Activated CD4-positive, alpha-beta T cell treated with anti-CD3 and anti-CD28 coated beads, Interleukin-2, Interleukin-6, amounts not matched to agents 100 ng/mL and 50 ng/mL, durations not matched to agents 16 hours and 8 hours (primary cell): ENCODE measurements at places on chromosomes 5 and 9.

DNA sequence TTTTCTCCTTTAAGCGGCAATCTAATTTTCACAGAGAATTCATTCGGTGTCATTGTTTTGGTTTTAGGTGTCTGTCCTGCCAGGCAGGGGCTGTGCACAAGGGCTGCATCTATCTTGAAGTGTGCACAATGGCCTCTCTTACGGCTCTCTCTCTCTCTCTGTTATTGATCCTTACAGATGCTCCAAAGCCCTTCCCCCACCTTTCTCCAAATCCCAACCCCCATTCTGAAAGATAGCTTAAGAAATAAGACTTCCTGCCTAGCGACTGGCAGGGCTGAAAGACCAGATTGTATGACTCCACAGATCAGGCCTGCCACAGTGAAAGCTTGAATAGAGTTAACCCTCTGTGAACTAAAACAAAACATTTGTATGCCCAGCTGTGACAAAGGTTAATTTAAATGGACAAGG is 86.5 kb upstream of the NR5A1 start:
- no peak for DNase-seq

DNA sequence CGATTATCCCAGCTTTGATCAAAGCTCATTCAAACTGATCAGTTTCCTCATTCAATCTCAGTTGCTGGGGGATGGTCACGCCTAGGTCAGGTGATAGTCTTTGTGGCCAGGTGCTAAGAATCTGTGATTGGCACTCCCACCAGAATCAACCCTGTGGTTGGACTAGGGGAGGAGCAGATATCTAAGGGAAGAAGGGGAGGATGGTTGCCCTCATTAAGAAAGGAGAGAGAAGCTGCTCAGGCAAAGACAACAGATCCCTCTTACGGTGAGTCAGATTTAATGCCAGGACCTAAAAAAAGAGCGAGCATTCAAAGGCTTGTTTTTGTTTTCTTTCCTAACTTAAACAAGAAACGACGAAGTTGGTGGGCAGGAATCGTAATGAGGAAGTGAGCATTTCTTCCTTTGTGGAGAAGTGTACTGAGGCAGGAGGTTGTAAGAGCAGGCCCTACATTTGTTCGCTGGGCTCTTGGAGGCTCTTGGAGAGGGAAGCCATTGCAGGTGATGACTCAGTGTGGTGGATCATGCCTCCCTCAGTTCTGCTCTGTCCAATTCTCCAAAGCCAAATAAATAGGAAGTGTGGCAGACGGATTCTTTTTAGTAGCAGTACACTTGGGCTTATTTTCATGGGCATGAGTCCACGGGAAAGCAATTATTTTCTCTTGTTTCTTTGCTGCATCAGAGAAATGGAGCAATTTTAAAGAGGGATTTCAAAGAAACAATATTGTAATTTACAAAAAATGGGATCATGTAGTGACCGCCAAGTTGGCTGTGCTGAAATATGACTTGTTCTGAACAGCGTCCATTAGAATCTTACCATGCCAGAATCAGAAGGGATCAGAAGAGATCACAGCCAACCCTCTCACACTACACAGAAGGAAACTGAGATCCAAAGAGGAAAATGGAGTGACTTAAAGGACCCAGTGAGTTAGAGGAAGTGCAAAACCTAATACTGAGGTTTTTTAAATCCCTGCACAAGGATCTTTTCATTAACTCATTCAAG is 18.7 kb upstream of the TGFBR1 start:
- no peak for DNase-seq

- DNase-seq: peak; percentile 23
These were observed 9.1 kb upstream of the MVB12B start for GRCh38 chr9:126317513-126317912.

- no peak for DNase-seq
These were observed 10.9 kb downstream of the RAPGEF1 start for GRCh38 chr9:131728961-131729360.

DNA sequence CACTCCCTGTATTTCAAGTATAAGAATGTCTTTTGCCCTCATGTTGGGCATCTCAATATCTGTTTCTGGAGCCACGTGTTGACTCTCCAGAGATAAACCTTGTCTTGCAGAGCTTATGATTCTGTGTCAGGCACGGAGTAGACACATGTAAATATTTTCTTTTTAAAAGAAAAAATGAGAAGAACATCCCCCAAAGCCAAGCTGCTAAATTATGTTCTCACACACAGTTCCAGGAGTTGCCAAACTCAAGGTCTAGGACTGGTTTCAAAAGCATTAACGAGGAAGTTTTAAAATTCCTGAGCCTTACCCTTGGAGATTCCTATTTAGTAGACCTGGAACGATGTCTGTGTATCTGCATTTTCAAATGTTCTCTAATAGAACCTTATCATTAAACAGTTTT is 1228.3 kb upstream of the WWC1 start:
- DNase-seq: no peak

DNA sequence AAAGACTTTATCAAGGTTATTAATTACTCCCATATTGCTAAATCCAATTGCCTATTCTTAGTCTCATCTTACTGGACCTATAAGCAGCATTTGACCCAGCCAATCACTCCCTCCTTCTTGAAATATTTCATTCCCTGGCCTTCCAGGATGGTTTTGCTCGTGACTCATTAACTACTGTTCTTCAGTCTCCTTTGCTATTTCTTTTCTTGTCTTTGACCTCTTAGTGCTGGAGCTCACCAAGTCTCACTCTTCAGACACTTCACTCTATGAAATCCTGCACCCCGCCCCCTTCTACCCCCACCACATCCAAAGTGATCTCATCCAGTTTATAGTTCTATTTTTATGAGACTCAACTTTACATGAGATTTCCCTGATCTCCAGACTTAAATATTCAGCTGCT is 803.1 kb upstream of the WWC1 start:
- no peak for DNase-seq

- DNase-seq: no peak
These were observed 69.2 kb upstream of the PPP1R26 start for GRCh38 chr9:135410421-135410820.

DNA sequence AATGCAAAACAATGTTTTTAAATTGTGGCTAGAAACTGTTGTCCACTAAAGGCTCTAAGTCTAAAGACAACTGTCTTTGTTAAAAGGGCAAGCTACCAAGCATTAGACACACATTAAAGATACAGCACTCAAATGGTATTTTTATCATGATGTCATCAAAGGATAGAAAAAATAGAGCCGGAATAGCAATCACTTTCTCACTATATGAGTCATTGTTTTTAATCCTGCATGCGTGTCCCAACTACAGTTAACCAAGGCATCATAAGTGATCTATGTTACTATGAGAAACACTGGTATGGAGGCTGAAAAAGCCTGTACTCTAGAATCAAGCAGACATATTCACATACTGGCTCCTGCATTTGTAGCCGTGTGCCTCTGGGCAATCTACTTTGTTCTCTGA is 1.9 kb upstream of the PJA2 start:
- peak; percentile 33 for DNase-seq

- DNase-seq: no peak
These were observed 137.8 kb downstream of the ROR2 start for GRCh38 chr9:91812191-91812590.

DNA sequence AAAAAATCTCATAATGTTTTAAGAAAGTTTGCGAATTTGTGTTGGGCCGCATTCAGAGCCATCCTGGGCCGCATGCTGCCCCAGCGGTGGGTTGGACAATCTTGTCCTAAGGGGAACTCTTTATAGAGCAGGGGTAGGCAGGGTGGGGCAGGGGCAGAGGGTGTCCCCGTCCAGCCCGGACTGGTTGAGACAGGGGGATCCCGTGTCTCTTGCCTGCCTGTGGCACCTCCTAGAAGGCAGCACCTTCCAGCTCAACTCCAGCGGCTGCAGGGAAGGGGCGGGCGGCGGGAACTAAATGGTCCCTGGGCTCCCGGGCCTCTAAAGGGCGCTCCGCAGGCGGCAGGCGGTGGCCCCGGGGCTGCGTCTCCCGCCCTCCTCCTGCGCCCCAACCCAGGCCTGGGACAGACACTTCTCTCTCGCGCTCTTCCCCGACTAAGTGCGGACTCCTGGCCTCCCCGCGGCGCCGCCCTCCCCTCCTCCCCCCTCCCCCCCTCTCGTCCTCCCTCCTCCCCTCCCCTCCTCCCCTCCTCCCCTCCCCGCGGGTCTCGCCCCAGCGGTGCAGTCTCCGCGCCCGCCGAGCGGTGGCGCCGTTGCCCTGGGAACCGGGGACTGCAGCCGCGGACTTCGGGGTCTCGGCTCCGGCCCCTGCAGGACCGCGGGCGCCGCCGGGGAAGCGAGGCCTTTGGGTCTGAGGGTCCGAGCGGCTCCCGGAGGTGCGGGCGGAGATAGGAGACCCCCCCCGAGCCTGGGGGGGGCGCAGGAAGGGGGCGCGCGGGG is 132.6 kb downstream of the MRPL36 start:
- DNase-seq: peak; percentile 60

DNA sequence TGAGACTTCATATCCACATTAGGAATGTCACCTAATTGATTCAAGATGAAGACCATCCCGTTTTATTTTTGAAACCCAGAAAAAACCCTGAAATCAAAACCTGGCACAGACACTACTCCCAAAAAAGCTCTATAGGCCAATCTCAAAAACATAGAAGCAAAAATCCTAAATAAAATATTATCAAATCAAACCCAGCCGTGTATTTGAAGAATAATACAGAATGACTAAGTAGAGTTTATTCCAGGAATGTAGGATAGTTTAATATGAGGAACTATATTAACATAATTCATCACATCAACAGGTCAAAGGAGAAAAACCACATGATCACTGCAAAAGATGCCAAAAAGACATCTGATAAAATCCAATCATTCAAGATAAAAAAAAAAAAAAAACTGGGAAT is 167.1 kb downstream of the ACTL7B start:
- DNase-seq: no peak

DNA sequence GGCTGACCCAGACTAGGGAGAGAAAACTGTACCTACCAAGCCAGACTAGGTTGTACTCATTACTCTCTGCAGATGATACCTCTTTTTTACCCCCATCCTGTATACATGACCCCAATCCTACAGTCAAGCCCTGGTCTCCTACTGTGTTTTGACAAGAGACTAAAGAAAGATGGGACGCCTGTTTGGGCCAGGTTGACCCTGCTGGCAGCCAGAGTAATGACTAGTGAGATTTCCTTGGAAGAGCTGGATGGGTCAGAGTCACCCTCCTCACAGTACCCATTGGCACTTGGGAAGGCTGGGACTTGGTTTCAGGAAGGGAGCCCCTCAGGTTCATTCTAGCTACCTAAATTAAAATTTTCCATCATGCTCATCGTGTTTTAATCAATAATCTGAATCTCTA is 89.7 kb upstream of the NR4A3 start:
- no peak for DNase-seq

- no peak for DNase-seq
These were observed 27.4 kb upstream of the WHRN start for GRCh38 chr9:114532561-114533237.

GRCh38 chr9:7844242-7844641 is 44.7 kb upstream of the DMAC1 start:
- peak; percentile 12 for DNase-seq

GRCh38 chr9:32589083-32589723 is 16.2 kb upstream of the NDUFB6 start:
- peak; percentile 28 for DNase-seq

DNA sequence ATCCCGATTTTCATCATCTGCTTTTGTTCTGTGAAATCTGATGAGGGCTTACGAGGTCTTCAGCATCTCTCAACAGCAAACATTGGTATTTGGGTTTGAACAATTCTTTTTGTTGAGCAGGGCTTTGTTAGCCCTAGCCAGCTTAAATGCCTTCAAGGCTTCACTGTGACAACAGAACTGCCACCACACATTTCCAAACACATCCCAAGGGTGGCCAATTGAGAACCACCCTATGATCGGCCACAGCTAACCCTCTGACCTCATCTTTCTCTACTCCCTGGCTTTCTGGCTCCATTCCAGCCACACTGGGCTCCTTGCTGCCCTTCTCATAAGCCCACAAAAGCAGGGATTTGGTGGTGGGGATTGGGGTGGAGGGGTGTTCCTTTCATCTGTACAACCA is 17.6 kb downstream of the MTX3 start:
- no peak for DNase-seq

GRCh38 chr9:32525709-32526030 is 326 bp downstream of the RIGI start:
- no peak for DNase-seq

GRCh38 chr5:171425596-171426244 is 6.3 kb downstream of the FGF18 start:
- DNase-seq: no peak

GRCh38 chr5:14793851-14794250 is 77.7 kb downstream of the ANKH start:
- no peak for DNase-seq

DNA sequence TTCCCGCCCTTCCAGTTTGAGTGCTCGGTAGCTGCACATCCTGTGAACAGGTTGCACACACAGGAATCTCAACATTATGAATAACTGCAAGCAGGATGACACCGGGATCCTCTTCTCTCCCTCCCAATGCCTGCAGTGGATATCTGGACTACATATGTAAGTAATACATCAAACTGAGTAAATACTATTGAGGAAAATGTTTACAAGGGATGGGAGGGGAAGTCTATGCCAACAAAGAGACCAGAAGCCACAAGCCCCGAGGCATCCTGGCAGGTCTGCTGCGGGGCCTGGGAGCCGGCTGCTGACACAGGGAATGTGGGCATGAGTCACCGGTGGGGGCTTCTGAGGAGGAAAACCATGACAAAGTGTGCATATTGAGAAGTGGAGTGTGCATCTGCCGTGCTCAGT is 8.6 kb upstream of the ANKRD33B start:
- no peak for DNase-seq

DNA sequence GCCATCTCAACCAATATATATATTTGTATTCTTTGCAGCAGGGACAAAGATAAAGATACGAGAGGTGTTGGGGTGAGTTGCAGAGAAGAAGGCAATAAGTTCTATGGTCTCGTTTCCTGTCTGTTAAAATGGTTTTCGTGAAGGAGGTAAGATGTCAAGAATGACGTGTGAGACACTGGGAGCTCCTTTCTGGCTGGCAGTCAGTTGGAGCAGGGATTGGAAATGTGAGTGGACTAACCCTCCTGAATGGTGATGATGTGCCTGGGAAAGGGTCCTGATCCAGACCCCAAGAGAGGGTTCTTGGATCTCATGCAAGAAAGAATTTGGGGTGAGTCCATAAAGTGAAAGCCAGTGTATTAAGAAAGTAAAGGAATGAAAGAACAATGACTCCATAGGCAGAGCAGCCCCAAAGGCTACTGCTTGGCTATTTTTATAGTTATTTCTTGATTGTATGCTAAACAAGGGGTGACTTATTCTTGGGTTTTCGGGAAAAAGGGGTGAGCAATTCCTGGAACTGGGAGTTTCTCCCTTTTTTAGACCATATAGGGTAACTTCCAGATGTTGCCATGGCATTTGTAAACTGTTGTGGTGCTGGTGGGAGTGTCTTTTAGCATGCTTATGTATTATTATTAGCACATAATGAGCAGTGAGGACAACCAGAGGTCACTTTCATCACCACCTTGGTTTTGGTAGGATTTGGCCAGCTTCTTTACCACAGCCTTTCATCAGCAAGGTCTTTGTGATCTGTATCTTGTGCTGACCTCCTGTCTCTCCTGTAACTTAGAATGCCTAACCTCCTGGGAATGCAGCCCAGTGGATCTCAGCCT is 53.7 kb downstream of the SPATA31C2 start:
- no peak for DNase-seq
